ENCODE measurements at places on chromosomes 6 and 20.

DNA sequence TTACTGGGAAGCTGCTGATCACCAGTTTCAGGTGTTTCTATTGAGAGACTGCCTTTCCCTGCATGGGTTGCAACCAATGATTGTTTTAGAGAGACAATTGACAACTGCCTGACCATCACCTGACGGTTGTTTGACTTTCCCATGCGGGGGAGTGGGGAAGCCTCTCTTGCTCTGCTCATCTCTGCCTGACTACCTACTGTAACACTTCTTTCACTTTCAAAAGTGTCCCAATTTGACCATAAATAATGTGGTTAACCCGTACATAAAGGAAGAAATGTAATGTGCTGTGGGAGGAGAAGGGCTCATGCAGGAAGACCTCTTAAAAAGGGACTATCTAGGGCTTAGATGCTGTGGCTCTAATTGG lies 122.1 kb upstream of the PHACTR1 start:
- no peak for DNase-seq

DNA sequence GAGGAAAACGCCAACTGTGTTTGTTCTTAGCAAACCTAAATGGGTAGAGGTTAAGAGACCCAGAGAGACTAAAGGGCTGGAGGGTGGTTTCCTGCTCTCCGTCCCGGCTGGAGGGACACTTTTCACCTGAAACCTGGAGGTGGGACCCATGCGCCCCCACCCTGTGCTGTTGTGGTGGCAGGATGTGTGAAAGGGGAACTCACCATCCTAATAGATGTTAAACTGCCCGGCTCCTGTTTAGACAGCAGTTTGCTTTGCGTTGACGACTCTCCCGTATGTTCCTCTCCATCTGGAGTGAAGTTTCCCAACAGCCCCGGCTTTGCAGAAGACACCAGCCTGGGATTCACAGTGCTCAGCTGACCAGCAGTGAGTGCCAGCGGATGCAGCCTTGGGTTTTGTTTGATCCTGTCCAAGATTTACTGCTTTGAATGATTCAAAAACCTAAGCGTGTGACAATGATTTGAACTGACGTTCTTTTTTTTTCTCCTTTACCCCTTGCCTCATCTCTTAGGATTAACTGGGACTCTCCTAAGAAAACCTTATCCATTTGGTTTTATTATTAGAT lies 66.0 kb downstream of the CDH4 start:
- no peak for DNase-seq

- no peak for DNase-seq
These were observed 64.6 kb downstream of the PTPRA start for GRCh38 chr20:2937902-2938301.

DNA sequence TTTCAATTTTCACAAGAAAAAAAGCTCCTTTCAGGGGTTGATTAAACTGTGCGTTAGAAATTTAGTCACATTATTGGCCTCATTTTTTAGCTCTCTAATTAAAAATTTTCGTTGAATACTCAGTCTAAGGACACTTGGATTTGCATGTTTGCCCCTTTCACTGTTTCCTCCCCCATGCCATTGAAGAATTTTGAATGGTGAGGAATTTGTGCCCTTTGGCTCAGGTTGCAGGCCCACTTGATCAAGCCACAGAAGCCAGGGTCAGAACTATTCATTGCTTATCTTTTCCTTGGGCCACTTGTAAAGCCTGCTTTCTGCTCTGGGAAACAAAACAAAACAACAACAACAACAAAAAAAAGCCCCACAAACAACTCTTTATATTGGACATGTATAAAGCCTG lies 12.2 kb downstream of the LIN28B start:
- no peak for DNase-seq

- no peak for DNase-seq
These were observed 61.7 kb downstream of the SNX9 start for GRCh38 chr6:157884756-157885155.

GRCh38 chr6:17585766-17586490 lies 14.2 kb upstream of the FAM8A1 start:
- DNase-seq, result no peak
